Activated CD8-positive, alpha-beta T cell treated with anti-CD3 and anti-CD28 coated beads, Interleukin-2, amount 10 ng/mL, durations not matched to agents 7 days and 5 days (primary cell): ENCODE measurements at places on chromosomes 12 and 14. TPM values are rescaled to one million over a fixed set of nuclear protein-coding genes. Genes with fewer than 3 reads are reported as not detected.
A peak's percentile ranks its signal among the peaks of the same experiment; 100 is the strongest.

Gene RTN1
- total RNA-seq, result not detected

Gene LIN7A
- total RNA-seq, result not detected

Gene RAPGEF3
- 0.24 TPM for total RNA-seq

Gene KRT75
- total RNA-seq, result not detected

DNA sequence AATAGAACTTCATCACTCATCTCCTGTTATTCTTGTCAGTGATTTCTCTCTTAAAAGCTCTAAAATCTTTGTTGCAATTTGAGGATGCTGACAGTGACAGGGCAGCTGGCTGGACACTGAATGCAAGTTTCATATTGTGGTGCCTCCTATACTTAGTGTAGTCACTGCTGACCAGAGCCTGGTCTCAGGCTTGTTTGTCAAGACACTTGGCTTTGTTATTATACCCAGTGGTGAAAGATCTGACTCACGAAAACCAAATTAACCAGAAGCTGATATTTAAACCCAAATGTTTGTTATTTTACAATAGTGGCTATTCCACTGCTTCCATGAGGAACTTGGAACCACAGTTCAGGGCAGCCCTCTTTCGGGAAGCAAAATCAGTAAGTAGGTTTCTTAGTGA, 42.8 kb downstream of the RPGRIP1 start:
- H3K4me3 ChIP-seq, result no peak overlapping the region
- peaks cover 14% of the 10 kb centered on the region for H3K27me3 ChIP-seq
- no peaks in the 10 kb centered on the region for H3K36me3 ChIP-seq

- DNase-seq, result no peak
- H3K4me3 ChIP-seq, result peak overlapping the region; percentile 82
- no peaks in the 10 kb centered on the region for H3K27me3 ChIP-seq
- peaks cover 27% of the 10 kb centered on the region for H3K36me3 ChIP-seq
- peaks cover 21% of the 10 kb centered on the region for H3K4me1 ChIP-seq
Observed at GRCh38 chr12:14364583-14365271, 755 bp upstream of the ATF7IP start.
